ENCODE measurements at places on chromosomes 12 and 14.

DNA sequence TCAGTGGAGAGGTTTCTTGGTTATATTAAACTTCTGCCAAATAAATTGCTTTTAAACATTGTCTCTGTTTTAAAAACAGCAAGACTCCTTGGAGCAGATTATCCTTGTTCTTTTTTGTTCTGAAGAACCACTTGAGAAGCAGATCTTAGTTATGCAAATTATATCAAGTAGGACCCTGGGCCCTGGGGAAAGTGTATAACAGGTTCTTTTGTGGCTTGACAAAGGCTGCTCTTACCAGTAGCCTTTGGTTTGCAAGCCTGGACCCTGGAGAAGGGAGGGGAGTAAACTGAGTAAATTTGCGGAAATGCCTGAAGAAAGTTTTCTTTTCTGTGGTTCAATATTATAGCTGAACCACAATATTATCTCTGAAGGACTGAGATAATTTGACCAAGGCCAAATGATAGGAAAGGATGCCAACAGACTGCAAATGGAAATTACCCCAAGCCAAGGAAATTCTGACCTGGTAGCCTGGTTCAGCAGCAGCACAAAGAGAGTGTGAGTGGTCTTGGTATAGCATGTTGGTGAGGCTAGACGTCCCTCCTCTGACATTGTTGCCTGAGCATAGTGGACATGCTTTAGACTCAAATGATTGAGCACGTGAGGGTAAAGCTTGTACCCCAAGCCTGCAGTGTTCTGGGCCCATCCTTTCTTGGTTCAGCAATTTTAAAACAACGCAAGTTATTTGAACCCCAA lies 30.4 kb upstream of the SIX1 start:
- no peak for DNase-seq

DNA sequence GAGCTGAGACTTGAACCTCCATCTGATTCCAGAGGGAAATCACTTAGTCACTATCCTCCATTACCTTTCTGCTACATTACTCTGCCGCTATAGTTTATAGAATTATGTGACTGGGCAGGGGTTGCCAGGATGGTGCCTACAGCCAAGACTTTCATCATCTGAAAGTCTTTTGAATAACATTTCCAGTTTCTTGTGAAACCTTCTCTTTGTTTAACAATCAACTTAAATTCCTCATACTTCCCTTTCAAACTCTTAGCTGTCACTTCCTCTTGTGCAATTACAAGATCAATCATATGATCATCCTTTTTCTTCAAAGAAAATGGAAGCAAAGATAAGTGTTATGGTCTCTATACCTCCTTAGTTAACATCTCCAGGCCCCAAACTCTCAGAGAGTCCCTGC lies 25.4 kb upstream of the PELI2 start:
- no peak for DNase-seq

- DNase-seq = peak; percentile 20
Measured at GRCh38 chr14:80973931-80974641, 18.7 kb downstream of the TSHR start.

DNA sequence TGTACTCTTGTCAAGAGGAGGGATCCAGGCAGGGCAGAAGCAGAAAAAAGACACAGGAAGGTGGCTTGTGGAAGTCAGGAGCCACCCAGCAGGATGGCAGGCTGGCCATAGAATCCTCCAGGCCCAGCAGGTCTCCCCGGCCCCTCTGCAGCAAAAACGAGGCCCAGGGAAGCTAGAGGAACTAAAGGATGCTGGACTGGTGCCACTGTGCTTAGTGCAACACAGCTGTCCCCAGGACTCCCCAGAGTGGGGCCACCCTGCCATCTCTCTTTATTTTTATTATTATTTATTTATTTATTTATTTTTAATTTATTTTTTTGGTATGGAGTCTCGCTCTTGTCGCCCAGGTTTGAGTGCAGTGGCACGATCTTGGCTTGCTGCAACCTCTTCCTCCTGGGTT lies 54.1 kb downstream of the PITPNM2 start:
- DNase-seq = no peak

GRCh38 chr14:21087294-21088091 lies 11.0 kb downstream of the ZNF219 start:
- DNase-seq = peak; percentile 67

- no peak for DNase-seq
Measured at GRCh38 chr12:64792128-64792527, 32.3 kb upstream of the TBC1D30 start.

DNA sequence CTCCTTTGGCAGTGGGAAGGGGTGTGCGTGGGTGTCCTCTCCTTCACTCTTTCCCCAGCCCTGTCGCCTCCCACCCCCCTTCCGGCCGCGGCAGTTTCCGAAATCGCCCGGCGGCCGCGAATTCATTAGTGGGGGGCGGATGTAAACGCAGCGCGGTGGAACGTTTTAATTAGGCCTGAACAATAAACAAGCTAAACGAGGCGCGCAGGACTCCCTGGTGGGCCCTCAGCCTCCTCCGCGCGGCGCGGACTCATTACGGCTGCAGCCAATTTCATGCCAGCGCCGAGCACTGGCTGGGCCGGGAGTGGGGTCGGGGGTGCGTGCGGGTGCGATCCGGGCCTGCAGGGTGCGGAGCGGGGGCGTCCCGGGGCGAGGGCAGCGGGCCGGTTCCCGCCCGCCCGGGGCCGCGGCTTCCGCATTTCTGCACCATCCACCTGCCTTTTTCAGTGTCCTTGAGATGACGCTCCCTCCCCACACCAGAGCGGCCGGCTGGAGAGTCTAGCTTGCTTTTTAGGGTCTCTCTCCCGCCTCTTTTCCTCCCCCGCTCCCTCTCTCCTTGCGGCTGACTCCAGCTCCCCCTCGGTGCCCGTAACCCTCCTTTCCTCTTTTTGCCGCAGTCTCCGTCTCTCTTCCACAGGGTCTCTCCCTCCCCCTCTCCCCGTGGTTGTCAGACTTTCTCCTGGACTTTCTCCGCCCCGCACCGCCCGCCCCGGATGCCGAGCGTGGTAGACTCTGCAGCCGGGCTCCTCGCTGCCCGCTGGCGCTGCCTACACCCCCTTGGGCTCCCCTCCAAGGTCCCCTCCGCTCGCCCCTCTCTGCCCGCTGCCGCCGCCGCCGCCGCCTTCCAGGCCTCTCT lies at the start of gene CISTR:
Gene CISTR, minus strand, starts transcription at position 644 of the 856 bp plus-strand sequence.
- peak; percentile 31 for DNase-seq

Data from NCI-H1105 (cell line).